ENCODE measurements at places on chromosomes 11 and 22.

GRCh38 chr11:35944503-35945136, 758 bp downstream of the LDLRAD3 start:
- DNase-seq, result no peak

GRCh38 chr22:41929418-41929810, 2.8 kb upstream of the TNFRSF13C start:
- DNase-seq, result peak; percentile 56

DNA sequence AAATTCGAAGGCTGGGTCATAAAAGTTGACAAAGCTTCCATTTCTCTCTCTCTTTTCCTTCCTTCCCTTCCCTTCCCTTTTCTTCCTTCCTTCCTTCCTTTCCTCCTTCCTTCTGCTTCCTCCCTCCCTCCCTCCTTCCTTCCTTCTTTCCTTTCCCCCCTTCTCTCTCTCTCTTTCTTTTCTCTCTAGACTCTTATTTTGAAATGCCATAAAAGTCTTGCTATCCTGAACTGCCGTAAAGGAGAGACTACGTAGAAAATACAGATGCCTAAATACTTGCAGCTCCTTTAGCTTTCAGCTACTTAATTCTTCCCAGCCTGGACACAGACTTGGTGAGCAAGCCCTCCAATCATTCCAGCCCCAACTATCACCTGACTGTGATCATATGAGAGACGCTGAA, 1644.4 kb downstream of the FAM181B start:
- DNase-seq, result no peak

DNA sequence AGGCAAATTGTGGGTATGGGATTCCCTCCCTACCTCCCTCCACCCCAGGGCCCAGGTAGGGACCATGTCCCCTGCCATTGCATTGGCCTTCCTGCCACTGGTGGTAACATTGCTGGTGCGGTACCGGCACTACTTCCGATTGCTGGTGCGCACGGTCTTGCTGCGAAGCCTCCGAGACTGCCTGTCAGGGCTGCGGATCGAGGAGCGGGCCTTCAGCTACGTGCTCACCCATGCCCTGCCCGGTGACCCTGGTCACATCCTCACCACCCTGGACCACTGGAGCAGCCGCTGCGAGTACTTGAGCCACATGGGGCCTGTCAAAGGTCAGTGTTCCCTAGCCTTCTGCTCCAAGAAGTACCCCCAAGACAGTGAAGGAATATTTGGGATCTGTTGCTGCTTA, at the start of gene TOMT:
TSS of gene TOMT (plus strand) at position 37 of the 400 bp plus-strand sequence. CDS start at position 65, 28 bp downstream.
- no peak for DNase-seq

DNA sequence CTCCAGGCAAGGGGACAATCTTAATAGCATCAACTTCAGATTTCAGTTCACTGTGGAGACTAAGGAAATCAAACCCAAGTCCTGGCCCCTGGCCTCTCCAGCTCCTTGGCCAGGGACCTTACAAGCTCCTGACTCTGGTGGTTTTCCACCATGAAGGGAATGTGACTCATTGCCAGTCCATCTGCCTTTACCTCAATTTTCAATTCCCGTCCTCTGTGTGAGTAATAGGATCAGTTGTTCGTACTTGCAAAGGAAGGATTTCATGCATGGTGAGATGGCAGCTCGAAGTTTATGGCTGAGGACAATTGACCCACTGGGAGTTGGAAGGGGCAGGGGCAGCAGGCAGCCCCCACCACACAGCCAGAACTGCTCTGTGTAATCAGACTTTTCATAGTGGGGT, 42.5 kb downstream of the INSC start:
- DNase-seq, result no peak

- DNase-seq, result peak; percentile 65
Measured at GRCh38 chr22:49971232-49972162, 10.9 kb downstream of the PIM3 start.

DNA sequence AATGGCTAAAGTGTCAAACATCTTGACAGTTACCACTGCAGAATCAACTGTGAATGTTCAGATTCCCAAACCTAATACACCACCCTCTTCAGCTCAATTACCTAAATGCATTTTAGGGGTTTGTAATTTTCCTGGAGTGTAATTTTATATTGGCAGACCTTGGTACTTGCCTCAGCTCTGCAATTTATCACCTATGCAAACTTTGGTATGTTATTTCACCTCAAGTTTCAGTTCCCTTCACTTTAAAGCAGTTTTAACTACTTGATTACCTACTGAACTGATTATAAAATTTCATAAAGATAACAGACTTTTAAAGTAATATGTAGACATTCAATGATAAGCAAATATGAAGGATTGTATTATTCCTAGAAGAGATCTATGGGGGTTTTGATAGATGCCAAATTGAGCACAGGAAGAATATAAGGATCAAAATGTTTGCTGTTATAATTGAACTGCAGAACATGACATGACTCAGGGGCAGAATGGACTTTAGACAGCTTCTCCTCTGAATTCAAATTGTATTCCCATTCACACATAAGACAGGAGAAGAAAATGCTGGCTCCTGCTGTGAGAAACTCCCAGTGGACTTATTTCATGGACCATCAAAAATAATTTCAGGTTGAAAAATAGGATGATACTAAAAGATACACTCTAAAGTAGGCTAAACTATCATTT, 491.5 kb upstream of the LUZP2 start:
- DNase-seq, result no peak

- DNase-seq, result no peak
Measured at GRCh38 chr22:24819911-24820461, 14.0 kb downstream of the SGSM1 start.
